ENCODE measurements at places on chromosomes 7 and 10.
A peak's percentile ranks its signal among the peaks of the same experiment; 100 is the strongest.

- peak overlapping the region; percentile 75 for H3K4me3 ChIP-seq
- H3K36me3 ChIP-seq, result peaks cover 2% of the 10 kb centered on the region
- H3K27me3 ChIP-seq, result peaks cover 92% of the 10 kb centered on the region
- peaks cover 54% of the 10 kb centered on the region for H3K4me1 ChIP-seq
These were observed 2.4 kb downstream of the HHEX start for GRCh38 chr10:92692080-92692671.

- peaks cover 71% of the 10 kb centered on the region for H3K36me3 ChIP-seq
- no peaks in the 10 kb centered on the region for H3K27me3 ChIP-seq
- H3K4me1 ChIP-seq, result peaks cover 70% of the 10 kb centered on the region
- no peak overlapping the region for H3K4me3 ChIP-seq
- no peak for DNase-seq
These were observed 22.8 kb downstream of the DNAJB6 start for GRCh38 chr7:157359581-157359980.

DNA sequence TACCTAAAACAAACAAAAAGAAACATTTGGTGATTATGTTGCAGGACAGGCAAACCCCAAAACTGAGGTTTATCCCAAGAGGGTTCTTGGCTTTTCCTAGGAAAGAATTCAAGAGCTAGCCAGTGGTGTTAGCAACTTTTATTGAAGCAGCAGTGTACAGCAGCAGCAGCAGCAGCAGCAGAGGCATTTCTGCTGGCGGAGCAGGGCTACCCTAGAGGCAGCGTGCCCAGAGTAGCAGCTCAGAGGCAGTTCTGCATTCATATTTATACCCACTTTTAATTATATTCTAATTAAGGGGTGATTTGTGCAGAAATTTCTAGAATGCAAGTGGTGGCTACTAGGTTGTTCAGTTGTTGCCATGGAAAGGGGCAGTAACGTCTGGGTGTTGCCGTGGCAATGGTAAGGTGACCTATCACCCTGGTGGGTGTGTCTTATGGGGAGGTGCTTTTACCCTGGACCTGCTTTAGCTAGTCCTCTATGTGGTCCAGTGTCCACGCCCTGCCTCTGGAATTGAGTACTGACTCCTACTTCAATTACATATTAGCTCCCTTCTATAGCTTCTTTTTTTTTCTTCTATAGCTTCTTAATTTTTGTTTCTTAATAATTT is 53.9 kb downstream of the VCL start:
- H3K27ac ChIP-seq, result peak overlapping the region; percentile 32
- DNase-seq, result peak; percentile 29

GRCh38 chr7:124686543-124687171 is 78.9 kb downstream of the GPR37 start:
- H3K27ac ChIP-seq, result no peak overlapping the region
- no peaks in the 10 kb centered on the region for H3K36me3 ChIP-seq
- no peak for DNase-seq
- H3K27me3 ChIP-seq, result no peaks in the 10 kb centered on the region
- H3K4me3 ChIP-seq, result no peak overlapping the region

- peak overlapping the region; percentile 32 for H3K27ac ChIP-seq
- H3K4me3 ChIP-seq, result no peak overlapping the region
- DNase-seq, result no peak
- no peaks in the 10 kb centered on the region for H3K36me3 ChIP-seq
- no peaks in the 10 kb centered on the region for H3K27me3 ChIP-seq
These were observed 70.4 kb upstream of the CFAP46 start for GRCh38 chr10:133012573-133013359.

DNA sequence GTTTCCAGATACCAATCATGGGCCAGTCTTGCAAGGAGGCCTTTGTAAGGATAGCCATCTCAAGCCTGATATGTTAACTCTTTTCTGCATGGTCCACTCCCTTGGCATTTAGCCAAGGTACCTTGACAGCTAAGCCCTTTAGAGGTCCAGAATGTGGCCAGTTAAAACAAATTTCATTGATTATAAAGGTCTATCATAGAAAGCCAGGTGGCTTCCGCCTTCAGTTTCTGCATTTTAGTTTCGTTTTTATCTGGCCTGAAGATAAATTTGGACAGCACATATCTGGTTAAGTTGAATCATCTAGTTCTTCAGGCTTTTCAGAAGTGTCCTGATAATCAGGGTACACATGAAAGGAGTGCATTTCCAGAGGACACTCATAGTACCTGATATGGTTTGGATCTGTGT is 30.7 kb downstream of the ANKIB1 start:
- no peaks in the 10 kb centered on the region for H3K27me3 ChIP-seq
- no peak for DNase-seq
- peaks cover 22% of the 10 kb centered on the region for H3K4me1 ChIP-seq
- peaks cover 6% of the 10 kb centered on the region for H3K36me3 ChIP-seq

DNA sequence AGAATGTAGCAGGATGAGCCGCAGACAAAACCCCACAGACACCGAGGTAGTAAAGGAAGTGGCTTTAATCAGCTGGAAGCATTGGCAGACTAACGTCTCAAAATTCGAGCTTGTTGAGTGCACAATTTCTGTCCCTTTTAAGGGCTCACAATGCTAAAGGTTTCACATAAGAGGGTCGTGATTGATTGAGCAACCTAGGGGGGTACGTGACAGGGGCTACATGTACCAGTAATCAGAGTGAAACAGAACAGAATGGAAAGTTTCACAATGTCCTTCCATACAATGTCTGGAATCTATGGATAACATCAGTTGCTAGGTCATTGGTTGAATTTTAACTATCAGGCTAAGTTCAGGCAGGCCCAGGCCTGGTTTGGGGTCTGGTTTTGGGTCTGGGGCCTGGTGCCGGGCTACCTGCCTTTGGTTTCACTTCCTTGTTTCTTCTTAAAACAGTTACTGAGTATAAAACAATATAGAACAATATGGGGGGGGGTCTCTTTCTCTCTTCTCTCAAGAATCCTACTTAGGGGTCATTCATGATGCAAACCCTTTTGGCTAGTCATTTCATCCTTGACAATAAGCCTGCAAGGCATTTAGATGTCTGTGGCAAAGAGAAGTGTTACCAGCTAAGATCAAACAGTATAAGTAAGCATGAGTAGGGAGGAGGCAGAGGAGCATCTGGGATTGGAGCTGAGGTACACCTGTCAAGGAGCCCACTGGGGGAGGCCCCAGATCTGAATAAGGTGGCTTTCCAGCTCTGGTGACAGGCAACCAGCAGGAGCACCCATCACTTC is 364.1 kb downstream of the TNS3 start:
- H3K27ac ChIP-seq, result no peak overlapping the region
- H3K36me3 ChIP-seq, result no peaks in the 10 kb centered on the region
- peaks cover 4% of the 10 kb centered on the region for H3K27me3 ChIP-seq
- DNase-seq, result no peak
- H3K4me3 ChIP-seq, result no peak overlapping the region
